ENCODE measurements at places on chromosomes 7 and 10.

- DNase-seq: peak; percentile 72
Observed at GRCh38 chr10:131885391-131886165, 15.2 kb upstream of the PPP2R2D start.

- DNase-seq: no peak
Observed at GRCh38 chr7:84913731-84914130, 273.1 kb downstream of the SEMA3D start.

GRCh38 chr10:105534086-105534485 is 893.0 kb downstream of the SORCS3 start:
- no peak for DNase-seq

DNA sequence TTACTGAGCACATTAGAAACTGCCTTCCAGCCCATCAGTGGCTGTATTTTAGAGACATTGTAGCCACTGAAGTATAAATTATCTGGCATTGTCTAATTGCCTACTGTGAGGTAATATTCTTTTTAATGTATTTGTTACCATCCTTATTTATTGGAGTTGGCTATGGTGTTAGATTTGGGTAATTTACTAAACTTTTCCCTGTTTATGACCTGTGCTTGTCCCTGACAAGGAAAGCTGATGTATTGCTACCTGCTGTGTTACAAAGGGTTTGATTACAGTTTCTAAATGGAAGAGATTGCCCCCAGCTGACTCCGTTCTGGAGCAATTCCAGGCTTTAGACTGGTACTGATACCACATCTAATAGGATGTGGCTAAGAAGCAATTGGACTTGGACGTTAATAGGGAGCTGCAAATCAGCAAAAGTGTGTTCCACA is 12.3 kb upstream of the ASCC1 start:
- DNase-seq: no peak

DNA sequence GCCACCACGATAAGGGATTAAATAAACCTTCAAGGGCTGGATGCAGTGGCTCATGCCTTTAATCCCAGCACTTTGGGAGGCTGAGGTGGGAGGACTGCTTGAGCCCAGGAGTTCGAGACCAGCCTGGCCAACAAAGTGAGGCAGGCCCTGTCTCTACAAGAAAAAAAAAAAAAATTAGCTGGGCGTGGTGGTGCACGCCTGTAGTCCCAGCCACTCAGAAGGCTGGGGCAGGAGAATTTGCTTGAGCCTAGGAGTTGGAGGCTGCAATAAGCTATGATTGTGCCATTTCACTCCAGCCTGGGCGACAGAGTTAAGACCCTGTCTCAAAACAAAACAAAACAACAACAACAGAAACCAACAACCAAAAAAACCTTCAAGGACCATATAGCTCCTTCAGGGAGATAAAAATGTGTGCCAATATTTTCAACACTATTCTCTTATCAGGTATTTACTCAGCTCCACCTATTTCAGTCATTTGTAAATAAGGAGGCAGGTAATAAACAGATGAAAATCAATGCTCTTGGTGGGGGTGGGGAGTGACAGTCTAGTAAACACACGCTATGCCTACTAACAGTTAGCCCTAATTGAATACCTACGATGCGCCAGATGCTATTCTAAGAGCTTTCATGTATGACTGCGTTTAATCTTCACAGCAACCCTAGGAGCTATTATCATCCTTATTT is 13.2 kb downstream of the BAIAP2L1 start:
- DNase-seq: no peak

DNA sequence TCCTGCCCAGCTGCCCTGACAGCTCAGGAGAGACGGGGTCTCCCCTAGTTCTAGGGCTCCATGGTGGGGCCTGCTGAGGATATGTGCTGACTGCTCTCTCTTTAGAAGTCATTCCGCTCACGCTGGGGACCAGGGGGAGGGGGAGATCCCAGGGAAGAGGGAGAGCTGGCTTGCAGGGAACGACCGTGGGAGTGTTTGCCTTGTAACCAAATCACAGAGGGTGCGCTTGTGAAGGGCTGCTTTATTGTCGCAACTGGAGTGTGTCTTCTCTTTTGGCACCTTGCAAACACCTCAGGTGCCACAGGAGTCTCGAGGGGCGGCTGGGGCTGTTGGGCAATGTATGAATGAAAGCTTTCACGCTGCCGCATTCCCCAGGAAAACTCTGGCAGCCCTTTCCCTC is 531.3 kb upstream of the MKI67 start:
- no peak for DNase-seq

DNA sequence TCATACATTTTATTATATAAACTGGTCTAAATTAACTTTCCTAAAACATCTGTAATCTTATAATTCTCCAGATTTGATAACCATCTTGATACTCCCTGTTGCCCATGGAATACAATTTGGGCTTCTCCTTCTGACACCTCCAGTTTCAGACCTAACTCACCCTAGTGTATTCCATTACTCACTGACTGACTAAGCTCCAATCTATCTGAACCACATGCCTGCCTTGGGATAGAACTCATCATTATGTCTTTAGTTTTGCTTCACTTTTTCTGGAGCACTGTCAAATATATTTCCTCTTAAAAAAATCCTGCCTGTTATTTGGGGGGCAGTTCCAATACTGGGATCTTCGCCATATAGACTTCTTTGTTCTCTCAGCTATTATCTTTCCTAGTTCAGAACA is 4.9 kb upstream of the FOXP2 start:
- DNase-seq: no peak

GRCh38 chr7:80443325-80443724 is 68.5 kb downstream of the GNAT3 start:
- DNase-seq: no peak

DNA sequence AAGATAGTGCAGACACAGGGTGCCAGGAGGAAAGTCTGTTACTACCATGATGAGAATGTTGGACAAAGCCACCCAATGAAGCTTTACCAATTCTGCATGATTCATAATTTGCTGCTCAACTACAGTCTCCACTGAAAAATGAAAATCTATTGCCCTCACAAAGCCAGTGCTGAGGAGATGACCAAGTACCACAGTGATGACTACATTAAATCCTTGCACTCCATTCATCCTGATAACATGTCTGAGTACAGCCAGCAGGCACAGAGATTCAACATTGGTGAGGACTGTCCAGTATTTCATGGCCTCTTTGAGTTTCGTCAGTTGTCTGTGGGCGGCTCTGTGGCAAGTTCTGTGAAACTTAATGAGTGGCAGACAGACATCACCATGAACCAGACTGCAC is 144.0 kb downstream of the PLCE1 start:
- DNase-seq: no peak

- no peak for DNase-seq
Observed at GRCh38 chr7:27188386-27189294, 3.6 kb upstream of the HOXA11 start.

DNA sequence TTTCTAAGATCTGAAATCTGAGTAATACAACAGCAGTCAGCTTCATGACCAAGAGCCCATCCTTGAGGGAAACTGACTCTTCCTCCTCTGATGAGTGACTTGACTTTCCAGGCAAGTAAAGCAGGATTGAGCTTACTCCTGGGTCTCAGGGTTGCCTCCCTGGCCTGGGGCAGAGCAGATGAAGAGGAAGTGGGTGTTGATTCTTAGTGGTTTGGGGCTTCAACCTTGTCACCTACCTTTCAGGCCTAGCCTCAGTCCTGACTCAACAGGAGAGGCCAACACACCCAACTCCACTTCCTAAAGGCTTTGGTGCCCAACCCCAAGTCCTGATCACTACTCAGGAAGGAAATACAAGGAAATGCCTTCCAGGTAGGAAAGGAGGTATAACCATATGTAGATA is 54.1 kb downstream of the KCNMA1 start:
- DNase-seq: no peak

DNA sequence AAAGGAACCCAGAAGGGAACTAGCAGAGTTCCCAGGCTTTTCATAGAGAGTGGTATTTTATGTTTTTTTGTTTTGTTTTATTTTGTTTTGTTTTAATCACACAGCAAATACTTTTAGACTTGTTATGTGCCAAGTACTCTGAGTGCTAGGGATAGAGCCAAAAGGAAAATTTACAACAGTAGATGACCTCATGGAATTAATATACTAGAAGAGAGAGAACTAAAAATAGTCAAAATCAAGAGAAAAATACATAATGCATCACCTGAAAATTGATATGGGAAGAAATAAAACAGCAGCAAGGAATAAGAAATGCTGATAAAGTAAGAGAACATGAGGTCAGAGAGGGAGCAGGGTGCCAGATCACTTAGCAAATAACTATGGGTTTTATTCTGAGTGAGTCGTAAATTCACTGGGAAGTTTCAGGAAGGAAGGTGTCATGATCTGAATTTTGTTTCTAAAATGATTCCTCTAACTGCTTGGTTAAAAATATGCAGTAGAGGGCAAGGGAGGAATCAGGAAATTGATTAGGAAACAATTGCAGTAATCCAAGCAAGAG is 351.0 kb downstream of the ANKRD7 start:
- no peak for DNase-seq

DNA sequence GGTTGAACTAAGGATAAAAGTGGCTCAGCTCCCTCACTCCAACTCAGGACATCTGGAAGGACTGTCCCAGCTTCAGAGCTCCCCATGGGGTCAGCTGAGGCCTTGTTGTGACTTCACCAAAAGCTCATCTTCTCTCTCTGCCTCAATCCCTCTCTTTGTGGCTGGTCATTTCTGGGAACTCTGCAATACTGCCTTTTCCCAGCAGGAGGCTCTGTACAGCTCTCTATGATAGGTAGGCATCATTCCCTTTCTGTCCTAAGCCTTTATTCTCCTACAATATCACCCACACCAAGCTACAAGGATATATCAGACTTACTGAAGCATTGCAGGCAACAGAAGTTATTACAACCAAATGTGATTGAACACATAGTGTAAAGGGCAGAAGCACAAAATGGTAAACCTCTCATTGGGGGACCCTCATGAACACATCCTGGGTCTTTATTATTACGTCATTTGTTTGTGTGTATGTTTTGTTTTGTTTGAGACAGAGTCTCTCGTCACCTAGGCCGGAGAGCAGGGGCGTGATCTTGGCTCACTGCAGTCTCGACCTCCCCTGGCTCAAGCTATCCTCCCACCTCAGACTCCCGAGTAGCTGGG is 36.7 kb upstream of the PRPS1L1 start:
- no peak for DNase-seq

DNA sequence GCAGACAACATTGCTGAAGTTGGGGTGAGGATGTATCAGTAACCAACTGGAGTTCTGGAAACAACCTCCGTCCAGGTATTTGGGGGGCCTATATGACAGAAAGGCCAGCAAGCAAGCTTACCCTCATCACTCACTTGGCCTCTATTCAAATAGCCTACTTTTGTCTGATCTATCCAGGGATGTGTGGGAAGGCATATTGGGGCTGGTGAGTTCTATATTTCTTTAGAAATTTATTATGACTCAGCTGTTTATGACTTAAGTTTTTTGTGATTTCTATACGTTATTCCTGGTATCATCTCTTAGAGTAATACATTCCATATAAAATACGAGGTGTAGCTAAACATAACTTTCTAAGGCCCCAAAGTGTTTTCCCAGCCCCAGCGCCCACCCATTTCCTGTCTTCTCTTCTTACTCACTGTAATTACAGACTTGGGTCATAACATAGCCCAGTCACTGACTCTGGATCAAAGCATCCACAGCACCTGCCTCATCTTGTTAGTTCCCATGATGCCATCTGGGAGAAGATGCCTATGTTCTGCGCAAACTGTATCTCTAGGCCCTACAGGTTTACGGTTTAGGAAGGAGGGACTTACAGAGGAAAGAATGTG is 18.1 kb downstream of the GARS1 start:
- no peak for DNase-seq

GRCh38 chr7:21704359-21704758 is 161.5 kb downstream of the DNAH11 start:
- DNase-seq: no peak

DNA sequence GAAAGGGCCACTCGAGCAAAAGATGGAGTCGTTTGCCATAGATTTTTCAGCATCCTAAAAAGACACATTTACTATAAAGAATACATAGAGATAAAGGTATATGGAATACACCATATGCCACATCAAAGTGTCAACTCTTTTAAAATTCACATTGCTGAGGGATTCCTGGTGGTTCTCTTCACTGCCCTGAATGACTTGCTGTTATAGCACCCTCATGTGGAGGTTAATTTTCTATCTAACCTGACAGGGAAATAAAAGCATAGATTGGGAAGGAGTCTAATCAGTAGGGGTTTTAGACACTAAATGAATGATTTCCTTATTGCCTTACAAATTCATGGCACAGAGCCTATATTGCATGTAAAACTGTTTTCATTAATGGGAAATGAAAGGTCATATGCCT is 25.9 kb downstream of the DNAH11 start:
- DNase-seq: no peak

DNA sequence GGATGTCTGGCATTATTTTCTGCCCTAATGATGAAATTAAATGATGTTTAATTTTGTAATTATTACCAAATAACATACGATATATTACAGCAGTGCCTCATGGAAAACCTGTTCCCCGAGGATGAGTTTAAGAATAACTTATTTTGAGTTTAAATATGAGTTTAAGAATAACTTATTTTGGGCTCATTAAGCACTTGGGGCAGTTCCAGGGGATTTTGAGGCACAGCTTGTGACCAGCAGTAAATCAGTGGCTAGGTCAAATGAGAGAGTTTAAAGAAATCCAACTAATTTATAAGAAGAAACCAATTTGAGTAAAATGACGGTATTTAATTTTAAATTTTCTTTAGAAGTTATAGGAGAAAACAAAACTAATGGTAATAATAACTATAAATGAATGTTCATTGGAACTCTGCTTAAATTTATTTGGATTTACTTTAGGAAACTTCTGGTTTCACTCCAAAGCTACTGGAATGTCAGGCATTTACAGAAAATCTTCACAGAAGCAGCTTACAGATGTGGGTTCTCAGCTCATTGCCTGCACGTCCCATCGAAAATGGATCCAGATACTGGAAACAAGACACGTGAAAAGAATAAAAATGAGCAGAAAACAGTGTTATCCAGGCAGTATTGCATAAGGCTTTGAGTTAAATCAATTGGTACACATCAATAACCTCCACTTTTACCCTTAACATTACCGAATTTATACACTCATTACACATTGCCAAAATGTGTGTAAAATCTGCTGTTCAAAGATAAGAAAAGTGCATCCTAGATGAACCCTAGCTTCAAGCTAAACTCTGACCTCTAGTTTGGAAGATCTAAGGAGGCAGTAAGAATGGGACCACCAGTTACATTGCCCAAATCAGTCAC is 784.5 kb upstream of the IGFBP3 start:
- DNase-seq: no peak

DNA sequence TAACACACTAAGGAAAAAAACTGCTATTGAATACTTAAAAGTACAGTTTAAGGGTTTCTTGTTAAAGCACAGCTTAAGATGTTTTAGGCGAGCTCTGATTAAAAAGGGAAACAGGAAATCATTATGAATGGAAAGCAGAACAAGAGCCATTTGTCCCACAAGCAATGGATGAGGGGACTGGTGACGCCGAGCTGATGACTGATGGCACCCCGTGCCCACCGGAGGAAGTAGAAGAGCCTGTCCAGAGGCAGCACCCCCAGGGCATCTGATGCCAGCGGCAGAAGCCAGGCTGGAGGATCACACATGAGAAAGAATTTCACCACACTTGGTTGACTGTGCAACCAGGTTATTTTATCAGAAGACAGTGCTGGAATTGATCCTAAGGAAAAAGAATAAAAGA is 15.0 kb upstream of the INSIG1 start:
- DNase-seq: no peak
